ENCODE measurements at places on chromosomes 3 and 15. TPM values are rescaled to one million over a fixed set of nuclear protein-coding genes. Genes with fewer than 3 reads are reported as not detected.
A peak's percentile ranks its signal among the peaks of the same experiment; 100 is the strongest.

The CHST2 gene
- 11.8 TPM for total RNA-seq

The ANKRD63 gene
- total RNA-seq = not detected

The SLMAP gene
- total RNA-seq = 68.7 TPM

The CDHR4 gene
- not detected for total RNA-seq

The MOBP gene
- 0.41 TPM for total RNA-seq

The CCR1 gene
- 0.41 TPM for total RNA-seq

The TGM4 gene
- 0.18 TPM for total RNA-seq

The IL17RB gene
- total RNA-seq = 0.16 TPM

The CCDC33 gene
- total RNA-seq = 0.96 TPM

DNA sequence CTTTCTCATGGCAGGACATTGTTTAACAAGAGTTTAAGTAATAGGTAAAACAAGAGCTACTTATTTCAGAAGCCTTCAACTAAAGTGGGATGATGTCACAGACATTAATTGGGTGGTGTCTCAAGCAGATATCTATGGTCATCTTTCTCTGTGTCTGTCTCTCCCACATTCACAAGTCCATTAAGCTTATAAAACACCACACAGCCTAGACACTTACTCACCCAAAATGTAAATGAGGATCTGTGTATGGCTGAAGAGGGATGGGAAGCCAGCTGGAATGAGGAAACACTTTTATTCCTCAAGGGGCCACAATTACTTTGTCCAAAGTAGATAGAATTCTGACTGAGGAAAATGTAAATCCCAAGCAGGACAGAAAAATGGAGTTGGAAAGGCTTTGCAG is 183.8 kb downstream of the THRB start:
- H3K27me3 ChIP-seq = peaks cover 6% of the 10 kb centered on the region
- no peak for DNase-seq
- H3K4me1 ChIP-seq = peaks cover under 1% of the 10 kb centered on the region
- no peaks in the 10 kb centered on the region for H3K36me3 ChIP-seq
- no peak overlapping the region for H3K4me3 ChIP-seq

DNA sequence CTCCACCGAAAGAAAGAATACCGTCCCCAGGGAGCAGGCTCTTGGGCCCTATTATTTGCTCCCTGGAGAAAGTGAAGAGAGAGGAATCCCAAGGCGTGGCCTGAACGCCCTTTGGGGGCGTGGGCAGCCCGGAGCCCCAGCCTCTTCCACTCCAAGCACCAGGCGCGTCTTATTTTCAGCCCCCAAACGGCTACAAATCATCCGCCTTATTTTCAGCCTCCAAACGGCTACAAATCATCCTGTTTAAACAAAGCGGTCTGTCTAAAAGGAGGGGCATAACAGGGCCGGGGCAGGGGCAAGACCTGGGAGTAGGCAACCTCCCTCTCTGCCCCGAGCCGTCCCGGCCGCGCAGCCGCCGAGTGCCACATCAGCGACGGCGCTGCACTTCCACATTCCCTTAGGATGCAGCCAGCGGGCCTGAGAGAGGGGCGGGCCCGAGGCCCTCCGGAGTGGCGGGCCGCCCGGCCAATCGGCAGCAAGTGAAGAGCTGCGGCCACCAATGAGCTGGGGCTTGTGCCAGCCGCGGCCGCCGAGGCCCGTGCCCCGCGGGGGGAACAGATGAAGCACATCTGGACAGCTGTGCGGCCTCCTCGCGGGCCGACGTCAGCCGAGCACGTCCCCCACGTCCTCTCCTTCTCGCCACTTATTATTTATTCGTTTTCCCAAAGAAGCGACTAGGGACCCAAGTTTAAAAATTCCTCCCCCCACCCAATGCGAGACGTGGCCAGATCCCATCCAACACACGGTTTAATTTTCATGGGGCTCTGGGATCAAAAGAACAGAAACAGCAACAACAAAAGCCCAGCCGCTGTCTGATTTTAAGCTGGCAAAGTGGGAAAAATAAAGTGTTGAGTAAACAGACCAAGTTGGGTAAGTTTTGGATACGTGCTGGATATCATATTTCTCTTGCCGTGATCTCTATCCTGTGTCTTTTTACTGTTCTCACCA is at the start of gene TMEM45A:
Gene TMEM45A (plus strand): TSS at position 561 of the 948 bp plus-strand sequence. CDS start 62,593 bp downstream, outside the sequence.
- DNase-seq = peak; percentile 89
- peak within 1 kb of the TSS; percentile 75 for H3K4me3 ChIP-seq
- peak within 1 kb of the TSS; percentile 81 for H3K27ac ChIP-seq
- H3K4me1 ChIP-seq = peaks cover 10% of the 10 kb centered on the region
- no peaks in the 10 kb centered on the region for H3K36me3 ChIP-seq

DNA sequence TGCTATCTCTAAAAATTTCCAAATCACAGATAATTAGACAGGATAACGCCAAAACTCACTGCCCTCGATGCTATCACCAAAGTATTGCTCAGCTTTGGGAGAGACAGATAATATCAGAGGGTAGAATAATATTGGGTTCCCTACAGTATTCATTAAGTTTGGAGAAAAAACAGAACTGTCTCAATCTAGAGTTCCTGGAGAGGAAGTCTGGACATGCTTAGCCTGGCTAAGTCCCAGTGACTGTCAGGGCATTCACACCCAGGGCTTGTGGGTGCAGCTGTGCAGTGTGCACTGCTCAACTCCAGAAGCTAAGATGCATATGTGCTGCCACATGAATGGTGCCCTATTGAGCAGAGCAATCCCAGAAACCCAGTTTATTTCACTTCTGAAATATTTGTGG is 459.6 kb upstream of the DPH6 start:
- H3K36me3 ChIP-seq = no peaks in the 10 kb centered on the region
- no peak for DNase-seq
- no peaks in the 10 kb centered on the region for H3K4me1 ChIP-seq
- no peak overlapping the region for H3K27ac ChIP-seq

- no peak overlapping the region for H3K4me3 ChIP-seq
- DNase-seq = no peak
- peaks cover 19% of the 10 kb centered on the region for H3K4me1 ChIP-seq
- H3K36me3 ChIP-seq = peaks cover 20% of the 10 kb centered on the region
These were observed 572.6 kb downstream of the FOXP1 start for GRCh38 chr3:71010726-71011455.

- H3K27ac ChIP-seq = no peak overlapping the region
- no peaks in the 10 kb centered on the region for H3K36me3 ChIP-seq
- no peak overlapping the region for H3K4me3 ChIP-seq
- H3K27me3 ChIP-seq = no peaks in the 10 kb centered on the region
- no peaks in the 10 kb centered on the region for H3K4me1 ChIP-seq
These were observed 308.4 kb downstream of the PDCD6IP start for GRCh38 chr3:34106879-34107278.

DNA sequence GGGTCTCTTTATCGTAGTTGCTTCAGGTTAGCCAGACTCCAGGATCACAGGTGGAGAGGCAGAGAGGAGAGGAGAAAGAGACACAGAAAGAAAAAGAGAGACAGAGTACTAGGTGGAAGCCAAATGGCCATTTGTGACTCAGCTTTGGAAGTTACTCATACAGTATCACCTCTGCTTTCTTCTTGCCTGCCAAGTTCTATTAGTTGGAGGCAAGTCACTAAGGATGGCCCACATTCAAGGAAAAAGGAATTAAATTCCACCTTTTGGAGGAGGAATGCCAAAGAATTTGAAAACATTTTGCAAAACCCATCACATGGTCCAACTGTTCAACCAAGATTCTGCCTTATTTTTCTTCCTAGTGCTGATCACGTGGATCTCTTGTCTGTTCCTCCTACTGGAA is 291.1 kb downstream of the CHL1 start:
- no peak overlapping the region for H3K4me3 ChIP-seq
- no peaks in the 10 kb centered on the region for H3K27me3 ChIP-seq
- DNase-seq = no peak
- no peak overlapping the region for H3K27ac ChIP-seq
- H3K36me3 ChIP-seq = no peaks in the 10 kb centered on the region

GRCh38 chr3:6254490-6254889 is 606.4 kb upstream of the GRM7 start:
- no peaks in the 10 kb centered on the region for H3K27me3 ChIP-seq
- no peak overlapping the region for H3K4me3 ChIP-seq
- no peaks in the 10 kb centered on the region for H3K4me1 ChIP-seq

DNA sequence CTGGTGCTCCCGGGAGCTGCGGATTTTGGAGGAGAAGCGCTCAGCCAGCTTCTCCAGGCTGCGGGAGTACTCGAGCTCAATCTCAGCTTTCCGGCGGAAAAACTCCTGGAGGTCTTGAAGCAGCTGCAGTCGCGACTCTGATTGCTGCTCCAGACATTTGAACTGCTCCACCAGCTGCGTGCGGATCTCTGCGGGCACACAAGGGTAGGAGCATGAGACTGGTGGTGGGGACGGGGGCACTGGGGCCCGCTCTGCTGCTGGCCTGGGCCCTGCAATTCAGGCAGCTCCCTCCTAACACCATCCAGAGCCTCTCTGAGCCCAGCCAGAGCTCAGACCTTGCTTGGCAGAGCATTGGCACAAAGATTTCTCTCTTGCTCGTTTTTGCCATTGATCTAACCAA is 124.7 kb downstream of the SRGAP3 start:
- H3K27me3 ChIP-seq = peaks cover 2% of the 10 kb centered on the region
- H3K4me1 ChIP-seq = no peaks in the 10 kb centered on the region
- no peak overlapping the region for H3K4me3 ChIP-seq
- no peaks in the 10 kb centered on the region for H3K36me3 ChIP-seq
- no peak for DNase-seq
- H3K27ac ChIP-seq = no peak overlapping the region

- H3K27ac ChIP-seq = no peak overlapping the region
- H3K27me3 ChIP-seq = no peaks in the 10 kb centered on the region
- H3K36me3 ChIP-seq = peaks cover 22% of the 10 kb centered on the region
- DNase-seq = peak; percentile 10
These were observed 17.2 kb downstream of the TSEN2 start for GRCh38 chr3:12501360-12502020.

- H3K27ac ChIP-seq = no peak overlapping the region
- no peak overlapping the region for H3K4me3 ChIP-seq
- no peaks in the 10 kb centered on the region for H3K27me3 ChIP-seq
These were observed 17.6 kb downstream of the KLF13 start for GRCh38 chr15:31344266-31344665.

DNA sequence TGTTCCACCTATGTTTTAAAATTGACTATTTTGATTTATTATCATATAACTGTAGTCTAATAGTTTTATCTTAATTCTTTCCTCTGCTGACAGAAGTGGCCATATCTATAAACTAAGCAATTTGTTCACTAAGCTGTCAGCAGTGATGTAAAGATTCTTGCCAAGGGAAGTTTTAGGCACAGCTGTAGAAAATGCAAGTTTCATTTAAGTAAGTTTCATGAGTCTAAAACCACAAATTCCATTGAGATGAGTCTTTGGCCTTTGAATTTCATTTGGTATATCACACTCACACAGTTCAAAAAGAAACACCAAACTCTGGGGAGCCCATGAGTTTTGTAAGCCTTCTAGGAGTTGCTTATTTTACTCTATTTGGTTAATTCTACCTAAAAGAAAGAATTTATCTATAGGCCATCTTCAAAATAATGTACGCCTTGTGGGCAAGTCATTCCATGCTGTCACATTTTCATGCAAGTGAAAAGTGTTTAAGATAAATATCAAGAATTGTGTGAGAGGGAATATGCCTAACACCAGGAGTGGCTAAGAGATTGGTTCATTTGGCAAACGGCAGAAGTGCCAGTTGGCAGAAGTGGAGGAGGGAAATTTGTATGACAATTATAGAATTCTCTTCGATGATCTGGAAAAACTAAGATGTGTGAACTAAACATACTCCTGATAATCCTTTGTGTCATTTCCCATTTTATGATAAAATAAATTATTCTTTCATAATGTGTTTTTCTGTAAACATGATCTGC is 292.9 kb downstream of the ZIC4 start:
- H3K27me3 ChIP-seq = no peaks in the 10 kb centered on the region
- peak overlapping the region; percentile 79 for H3K27ac ChIP-seq
- H3K4me3 ChIP-seq = no peak overlapping the region
- no peaks in the 10 kb centered on the region for H3K36me3 ChIP-seq

GRCh38 chr15:26126070-26126469 is 262.9 kb upstream of the ATP10A start:
- no peaks in the 10 kb centered on the region for H3K4me1 ChIP-seq
- no peak overlapping the region for H3K4me3 ChIP-seq
- no peaks in the 10 kb centered on the region for H3K27me3 ChIP-seq
- H3K27ac ChIP-seq = no peak overlapping the region
- no peaks in the 10 kb centered on the region for H3K36me3 ChIP-seq

GRCh38 chr3:4233488-4233887 is 69.7 kb upstream of the SETMAR start:
- no peaks in the 10 kb centered on the region for H3K4me1 ChIP-seq
- H3K4me3 ChIP-seq = no peak overlapping the region
- no peak overlapping the region for H3K27ac ChIP-seq
- no peak for DNase-seq

- no peak for DNase-seq
- H3K36me3 ChIP-seq = no peaks in the 10 kb centered on the region
- H3K4me3 ChIP-seq = no peak overlapping the region
- no peaks in the 10 kb centered on the region for H3K27me3 ChIP-seq
These were observed 352.3 kb downstream of the PTPRG start for GRCh38 chr3:61913701-61914100.

- H3K36me3 ChIP-seq = no peaks in the 10 kb centered on the region
- no peaks in the 10 kb centered on the region for H3K27me3 ChIP-seq
- H3K4me1 ChIP-seq = no peaks in the 10 kb centered on the region
- no peak overlapping the region for H3K27ac ChIP-seq
- no peak for DNase-seq
These were observed 316.7 kb upstream of the IGF1R start for GRCh38 chr15:98331676-98332075.

- peaks cover 72% of the 10 kb centered on the region for H3K36me3 ChIP-seq
- H3K4me1 ChIP-seq = no peaks in the 10 kb centered on the region
- DNase-seq = peak; percentile 16
- H3K27me3 ChIP-seq = no peaks in the 10 kb centered on the region
These were observed 39.8 kb downstream of the TUBGCP4 start for GRCh38 chr15:43410572-43411214.

GRCh38 chr3:12503126-12503957 is 19.1 kb downstream of the TSEN2 start:
- H3K27ac ChIP-seq = no peak overlapping the region
- DNase-seq = no peak
- no peaks in the 10 kb centered on the region for H3K27me3 ChIP-seq
- H3K4me1 ChIP-seq = peaks cover 11% of the 10 kb centered on the region
- peaks cover 22% of the 10 kb centered on the region for H3K36me3 ChIP-seq
- no peak overlapping the region for H3K4me3 ChIP-seq

DNA sequence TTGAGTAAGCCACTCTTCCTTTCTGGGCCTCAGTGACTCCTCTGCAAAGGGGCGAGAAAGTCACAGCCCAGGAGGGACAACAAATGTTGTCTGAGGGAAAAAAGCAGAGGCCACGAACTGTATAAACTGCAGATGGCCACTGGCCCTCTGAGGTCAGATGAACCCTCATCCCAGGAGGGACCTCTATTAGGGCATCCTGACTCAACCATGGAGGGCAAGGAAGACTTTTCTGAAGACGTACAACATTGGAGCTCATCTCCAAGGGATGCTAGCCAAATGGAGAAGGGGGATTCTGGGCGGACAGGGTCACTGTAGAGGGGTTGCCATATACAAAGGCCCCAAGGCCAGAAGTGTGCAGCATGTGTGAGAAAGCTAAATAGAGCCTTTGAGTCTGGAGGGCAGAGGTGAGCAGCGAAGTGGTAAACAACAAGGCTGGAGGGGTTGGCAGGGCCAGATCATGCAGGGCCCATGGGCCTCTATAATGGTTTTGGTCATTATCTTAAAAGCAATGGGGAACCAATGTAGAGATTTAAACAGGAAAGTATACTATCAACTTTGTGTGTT is 16.7 kb downstream of the GRAMD2A start:
- H3K27me3 ChIP-seq = peaks cover 15% of the 10 kb centered on the region
- DNase-seq = no peak
- H3K4me3 ChIP-seq = no peak overlapping the region
- H3K4me1 ChIP-seq = peaks cover 11% of the 10 kb centered on the region
- H3K36me3 ChIP-seq = no peaks in the 10 kb centered on the region

- DNase-seq = no peak
- H3K36me3 ChIP-seq = peaks cover 35% of the 10 kb centered on the region
- no peak overlapping the region for H3K4me3 ChIP-seq
These were observed 23.4 kb upstream of the CLEC3B start for GRCh38 chr3:45002720-45003119.

Measured in astrocyte (in vitro differentiated cells and primary cell).